Right cardiac atrium (tissue), 5 donors: ENCODE measurements at places on chromosomes 6 and 20.

- DNase-seq = no peak
These were observed 7.8 kb downstream of the HCRTR2 start for GRCh38 chr6:55182016-55182650.

GRCh38 chr6:100886076-100886475, 4.9 kb upstream of the ASCC3 start:
- no peak for DNase-seq

- peak; percentile 15 for DNase-seq
These were observed 326.7 kb upstream of the NOX3 start for GRCh38 chr6:155782320-155782731.

DNA sequence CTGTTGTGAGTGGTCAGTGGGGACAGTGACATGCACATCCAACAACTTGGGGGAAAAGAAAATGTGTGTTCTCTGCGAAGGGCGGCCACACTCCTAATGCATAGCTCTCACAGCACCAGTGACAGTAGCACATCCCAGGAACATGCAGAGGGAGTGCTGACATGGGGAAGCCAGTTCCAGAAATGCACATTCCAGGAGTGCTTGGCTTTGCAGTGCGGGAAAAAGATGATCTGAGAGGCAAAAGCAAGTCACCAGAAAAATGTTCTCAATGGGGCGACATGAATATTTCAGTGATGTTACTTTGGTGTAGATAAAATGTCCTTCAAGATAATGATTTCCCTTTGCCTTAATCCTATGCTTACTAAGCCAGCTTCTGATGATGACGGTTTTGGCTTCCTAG, 42.9 kb upstream of the PDE10A start:
- no peak for DNase-seq

DNA sequence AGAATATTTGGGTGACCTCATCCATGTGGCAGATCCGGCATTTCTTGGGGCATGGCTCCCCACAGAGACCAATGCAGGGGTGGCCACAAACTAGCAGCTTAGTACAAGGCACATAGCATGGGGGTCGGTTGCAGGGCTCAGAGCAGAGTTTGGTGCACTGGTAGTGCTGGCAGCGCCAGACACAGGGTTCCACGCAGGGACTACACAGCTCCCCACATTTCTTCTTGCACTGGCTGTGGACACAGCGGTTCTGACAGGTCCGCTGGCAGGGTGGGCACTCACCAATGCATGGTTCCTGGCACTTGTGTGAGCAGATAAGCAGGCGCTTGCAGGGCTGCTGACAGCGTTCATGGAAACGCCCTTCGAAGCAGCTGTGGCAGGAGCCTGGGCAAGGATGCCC, 29.1 kb downstream of the DDX27 start:
- DNase-seq = no peak

DNA sequence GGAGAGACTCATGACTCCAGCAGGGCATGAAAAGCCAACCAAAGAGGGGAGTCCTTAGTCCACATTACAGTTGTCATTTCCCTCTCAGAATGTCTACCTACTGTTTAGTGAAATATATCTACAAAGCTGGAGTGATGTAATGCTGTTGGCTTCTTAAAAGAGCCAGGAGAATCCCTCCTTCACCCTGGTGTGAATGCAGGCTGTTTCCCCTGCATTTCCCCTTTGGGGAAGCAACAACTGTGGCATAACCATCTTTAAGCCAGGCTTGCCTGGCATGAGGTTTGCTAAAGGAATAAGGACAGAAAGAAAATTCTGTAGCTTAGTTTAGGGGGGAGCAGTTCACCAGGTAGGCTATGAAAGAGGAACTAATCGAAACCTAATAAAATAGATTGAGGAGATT, 129.5 kb downstream of the CRYBG1 start:
- DNase-seq = no peak

DNA sequence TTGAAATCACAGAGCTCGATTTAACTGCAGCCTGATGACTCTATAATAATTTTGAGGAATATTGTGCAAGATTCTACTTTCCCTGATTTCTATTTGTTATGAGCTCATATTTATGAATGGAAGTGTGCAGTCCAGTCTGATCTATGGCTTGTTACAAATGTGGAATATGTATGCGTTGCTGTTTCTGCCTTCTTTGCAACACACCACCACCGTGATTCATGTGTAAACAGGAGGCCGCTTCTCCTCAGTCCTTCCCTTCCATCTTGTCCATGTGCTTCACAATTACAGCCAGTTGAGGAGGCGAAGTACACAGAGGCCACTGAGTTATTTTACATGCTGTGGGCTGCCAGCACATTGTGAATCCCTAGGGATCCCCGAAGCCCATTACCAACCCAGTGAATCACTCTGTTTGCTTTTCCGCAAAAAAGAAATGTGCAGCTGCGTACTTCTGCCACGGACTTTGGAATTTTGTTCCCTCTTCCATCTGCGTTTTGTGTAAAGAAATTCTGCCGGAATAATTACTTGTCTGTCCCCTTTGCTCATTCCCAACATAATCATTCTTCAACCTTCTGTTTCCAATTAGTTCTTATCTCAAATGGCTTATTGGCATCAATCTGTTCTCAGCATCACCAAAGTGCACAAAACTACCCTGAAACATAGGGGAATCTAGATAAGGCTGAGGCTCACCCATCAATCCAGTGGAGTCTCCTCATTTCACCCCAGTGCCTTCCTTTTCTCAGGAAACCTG, 551.6 kb upstream of the CITED2 start:
- DNase-seq = no peak

DNA sequence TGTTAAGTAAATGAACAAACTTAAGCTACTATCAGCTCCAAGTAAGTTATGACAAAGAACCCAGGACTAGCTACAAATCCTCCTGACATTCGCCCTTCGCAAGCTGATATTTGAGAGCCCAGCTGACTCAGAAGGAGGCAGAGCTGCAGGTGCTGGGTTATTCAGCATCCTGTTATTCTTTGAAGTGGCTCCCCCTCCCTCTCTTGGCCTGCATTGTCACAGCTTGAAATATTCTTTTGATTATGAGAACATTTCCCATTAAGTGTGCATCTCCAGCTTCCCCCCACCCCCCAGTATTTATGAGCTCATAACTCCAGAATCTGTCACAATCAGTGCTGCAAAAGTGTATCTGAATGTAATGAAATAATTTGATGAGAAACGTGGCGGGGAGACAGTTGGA, 78.8 kb upstream of the RALY start:
- no peak for DNase-seq

GRCh38 chr20:58993332-58994248, 12.5 kb downstream of the NELFCD start:
- DNase-seq = no peak

DNA sequence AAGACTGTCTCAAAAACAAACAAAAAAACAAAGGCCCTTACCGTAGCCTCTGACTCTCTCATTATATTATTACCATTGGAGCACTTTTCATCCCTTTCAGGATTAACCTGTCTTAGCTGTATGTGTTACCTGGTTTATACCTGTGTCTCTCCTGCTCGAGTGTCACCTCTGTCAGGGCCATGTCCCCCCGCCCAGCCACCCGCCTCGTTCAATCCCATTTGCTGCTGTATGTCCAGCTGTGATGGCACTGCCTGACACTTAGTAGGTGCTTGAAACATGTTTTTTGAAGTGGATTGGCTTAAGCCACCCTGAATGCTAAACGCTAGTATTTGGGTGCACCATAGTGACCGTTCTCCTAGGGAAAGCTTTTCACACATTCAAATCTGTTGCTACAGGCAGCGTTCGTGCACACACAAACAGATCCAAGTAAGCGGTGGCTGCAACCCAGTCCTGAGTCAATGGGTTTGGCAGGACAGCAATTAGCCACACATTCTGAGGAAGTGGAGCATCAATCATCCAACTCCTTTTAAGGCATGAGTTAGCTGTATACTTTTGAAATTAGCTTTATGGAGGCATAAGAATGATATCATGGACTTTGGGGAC, 98.9 kb upstream of the ZNF217 start:
- peak; percentile 82 for DNase-seq

- no peak for DNase-seq
These were observed 268.0 kb downstream of the TFAP2A start for GRCh38 chr6:10146715-10147451.

DNA sequence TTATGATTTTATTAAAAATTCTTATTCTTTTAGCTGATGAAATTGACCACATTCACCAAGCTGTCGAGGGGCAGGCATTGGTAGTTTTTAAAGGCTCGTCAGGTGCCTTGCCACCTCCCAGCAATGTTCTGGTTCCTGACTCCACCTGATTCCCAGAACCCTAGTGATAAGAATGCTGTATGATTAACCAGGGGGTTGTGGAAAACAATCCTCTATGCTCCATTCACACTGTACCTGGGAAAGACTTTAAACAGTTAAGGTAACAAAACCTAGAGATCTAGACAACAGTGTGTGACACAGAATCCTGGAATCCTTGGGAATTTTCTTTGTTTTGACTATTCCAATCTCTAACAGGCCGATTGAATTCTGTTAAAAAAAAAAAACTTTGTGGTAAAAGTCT, 165.7 kb upstream of the OLIG3 start:
- no peak for DNase-seq

GRCh38 chr6:33856655-33857054, 52.9 kb upstream of the MLN start:
- no peak for DNase-seq

GRCh38 chr6:129513471-129513870, 196.5 kb downstream of the ARHGAP18 start:
- no peak for DNase-seq

DNA sequence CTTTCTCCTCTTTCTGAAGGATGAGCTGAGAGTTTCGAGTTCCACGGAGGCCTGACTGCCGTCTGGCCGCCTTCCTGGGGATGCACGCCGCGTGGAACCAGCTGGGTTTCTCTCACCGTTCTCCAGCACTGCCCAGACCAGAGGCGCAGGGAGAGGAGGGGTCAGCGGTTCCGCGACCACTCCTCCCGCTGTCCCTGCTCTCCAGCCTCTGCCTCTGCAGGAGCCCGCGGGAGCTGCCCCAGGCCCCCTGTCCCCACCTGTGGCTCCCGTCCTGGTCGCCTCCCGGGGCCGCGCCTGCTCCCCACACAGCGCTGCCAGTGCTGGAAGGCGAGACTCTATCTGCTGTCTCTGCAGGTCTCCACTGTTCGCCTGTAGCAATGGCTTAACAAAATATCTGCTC, 106.8 kb upstream of the AFDN start:
- DNase-seq = no peak

DNA sequence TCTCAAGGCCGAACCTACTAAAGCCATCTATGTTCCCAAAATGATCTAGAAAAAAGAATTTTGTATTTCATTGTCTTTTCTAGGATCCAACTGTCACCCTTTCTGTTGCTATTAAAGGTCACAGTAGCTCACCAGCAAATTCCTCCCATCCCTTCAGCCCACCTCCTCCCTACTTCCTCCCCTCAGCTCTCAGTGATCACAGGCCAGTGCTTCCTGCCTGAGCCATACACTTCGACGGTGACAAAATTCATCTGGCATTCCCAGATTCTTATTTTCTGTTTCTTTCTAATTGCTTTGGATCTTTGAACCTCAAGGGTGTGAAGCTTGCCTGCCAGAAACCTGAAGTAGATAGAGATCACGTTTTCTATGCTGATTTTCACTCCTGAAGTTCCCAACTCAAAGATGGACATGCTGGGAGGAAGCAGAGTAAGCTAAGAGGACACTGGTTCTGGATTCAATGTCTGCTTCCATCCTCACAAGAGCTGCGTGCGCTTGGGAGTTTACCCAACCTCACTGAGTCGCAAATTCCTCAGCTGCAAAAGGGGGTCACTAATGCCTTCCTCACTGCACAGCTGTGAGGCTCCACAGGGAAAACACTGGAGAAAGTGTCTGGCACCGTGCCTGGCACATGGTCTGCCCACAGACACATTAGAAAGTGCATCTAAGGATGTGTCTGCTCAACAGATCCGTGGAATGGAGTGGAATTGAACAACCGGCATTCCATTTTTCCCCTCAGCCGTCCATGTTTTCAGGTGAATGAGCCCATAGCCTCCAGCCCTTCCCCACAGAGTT, 34.5 kb downstream of the MDGA1 start:
- no peak for DNase-seq

- DNase-seq = no peak
These were observed 2.1 kb downstream of the UBE2J1 start for GRCh38 chr6:89350281-89350966.

DNA sequence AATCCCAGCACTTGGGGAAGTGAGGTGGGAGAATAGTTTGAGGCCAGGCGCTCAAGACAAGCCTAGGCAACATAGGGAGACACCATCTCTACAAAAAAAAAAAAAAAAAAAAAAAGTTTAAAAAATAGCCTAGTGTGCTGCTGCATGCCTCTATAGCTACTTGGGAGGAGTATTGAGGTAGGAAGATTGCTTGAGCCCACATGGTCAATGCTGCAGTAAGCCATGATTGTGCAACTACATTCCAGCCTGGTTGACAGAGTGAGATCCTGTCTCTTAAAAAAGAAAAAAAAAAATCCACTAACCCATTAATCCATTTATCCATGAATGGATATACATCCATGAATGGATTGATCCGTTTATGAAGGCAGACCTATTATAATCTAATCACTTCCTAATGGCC, 1064.6 kb upstream of the EYS start:
- DNase-seq = no peak

GRCh38 chr6:90533615-90534336, 53.1 kb downstream of the MAP3K7 start:
- DNase-seq = no peak

DNA sequence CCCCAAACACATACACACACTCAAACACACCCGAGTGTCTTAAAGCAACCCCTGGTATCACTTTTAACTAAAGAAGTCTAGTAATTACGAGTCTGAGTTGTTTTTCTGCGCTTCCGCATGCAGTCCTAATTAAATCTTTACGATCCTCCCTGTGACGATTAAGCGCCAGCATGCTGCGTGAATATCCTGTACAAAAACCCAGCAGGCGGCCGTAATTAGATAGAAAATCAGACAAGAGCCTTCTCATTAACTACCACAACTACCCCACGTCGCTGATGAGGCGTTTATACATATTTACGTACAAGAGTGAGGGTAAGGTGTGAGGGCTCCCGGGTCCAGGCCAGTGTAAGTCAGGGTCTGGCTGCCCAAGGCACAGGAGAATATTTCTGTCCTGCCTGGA, 8.1 kb downstream of the TFAP2B start:
- DNase-seq = no peak

GRCh38 chr6:38552121-38552520, 87.6 kb downstream of the BTBD9 start:
- no peak for DNase-seq

DNA sequence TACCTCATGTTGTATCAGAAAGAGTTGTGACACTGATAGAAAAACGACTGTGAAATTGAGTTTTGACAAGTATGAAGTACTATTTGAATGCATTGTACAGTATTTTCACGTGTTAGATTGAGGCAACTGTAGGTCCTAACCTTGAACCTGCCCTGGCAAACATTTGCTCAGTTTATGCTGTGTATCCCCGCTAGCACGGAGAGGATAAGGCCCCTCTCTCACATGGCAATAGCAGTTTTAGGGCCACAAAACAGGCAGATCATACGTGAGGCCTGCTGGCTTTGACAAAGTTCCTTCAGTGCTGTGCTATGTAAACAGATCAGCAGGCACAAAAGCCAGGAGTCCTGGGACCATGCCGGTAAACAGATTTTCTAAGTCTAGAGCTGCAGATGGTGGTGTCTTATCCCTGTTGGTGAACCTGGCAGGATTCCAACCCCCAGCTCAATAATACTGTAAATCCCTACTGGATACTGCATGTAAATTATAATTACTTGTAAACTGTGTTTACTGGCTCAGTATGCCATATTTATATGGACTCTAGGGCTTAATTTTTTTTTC, 23.8 kb upstream of the FAM217A start:
- DNase-seq = no peak
